ENCODE measurements at places on chromosomes 12 and 14.

GRCh38 chr14:31229638-31230572 is 22.3 kb upstream of the HECTD1 start:
- DNase-seq: peak; percentile 99

DNA sequence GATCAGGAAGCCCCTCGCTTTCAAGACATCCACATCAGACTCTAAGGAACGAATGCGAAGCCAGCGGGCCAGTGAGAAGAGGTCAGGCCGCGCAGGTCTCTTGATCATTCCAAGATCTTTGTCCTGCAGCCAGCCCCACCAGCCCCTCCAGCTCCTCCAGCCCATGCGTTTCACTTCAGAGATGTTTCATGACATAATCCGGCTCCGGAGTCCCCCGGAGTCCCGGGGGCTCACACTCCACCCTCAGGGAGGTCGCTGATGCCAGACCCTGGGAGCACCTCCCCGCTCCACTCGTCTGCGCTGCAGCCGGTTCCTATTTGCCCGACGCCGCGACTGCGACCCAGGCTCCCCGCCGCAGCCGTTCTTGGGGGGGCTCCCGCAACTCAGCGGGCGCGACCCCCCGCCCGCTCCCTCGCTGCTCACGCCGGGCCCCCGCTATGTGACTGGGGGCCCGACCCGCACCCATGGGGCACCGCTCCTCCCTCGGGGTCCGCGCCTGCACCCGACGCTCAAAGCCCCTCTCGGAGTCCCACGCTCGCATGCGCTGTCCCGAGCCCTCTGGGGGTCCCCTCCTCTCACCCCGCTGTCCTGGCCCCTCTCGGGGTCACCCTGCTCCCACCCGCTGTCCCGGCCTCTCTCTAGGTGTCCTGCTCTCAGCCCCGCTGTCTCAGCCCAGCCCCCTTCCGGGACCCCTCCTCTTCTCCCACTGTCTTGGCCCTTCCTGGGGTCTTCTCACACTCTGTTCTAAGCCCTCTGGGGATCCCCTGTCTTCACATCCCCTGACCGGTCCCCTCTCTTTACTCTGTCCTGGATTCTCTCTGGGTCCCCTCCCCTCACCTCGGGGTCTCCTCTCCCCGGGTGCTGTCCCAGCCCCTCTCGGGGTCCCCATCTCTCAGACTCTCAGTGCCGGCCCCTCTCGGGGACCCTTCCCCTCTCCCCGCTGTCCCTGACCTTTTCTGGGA is 1.1 kb downstream of the TAOK3 start:
- DNase-seq: no peak

DNA sequence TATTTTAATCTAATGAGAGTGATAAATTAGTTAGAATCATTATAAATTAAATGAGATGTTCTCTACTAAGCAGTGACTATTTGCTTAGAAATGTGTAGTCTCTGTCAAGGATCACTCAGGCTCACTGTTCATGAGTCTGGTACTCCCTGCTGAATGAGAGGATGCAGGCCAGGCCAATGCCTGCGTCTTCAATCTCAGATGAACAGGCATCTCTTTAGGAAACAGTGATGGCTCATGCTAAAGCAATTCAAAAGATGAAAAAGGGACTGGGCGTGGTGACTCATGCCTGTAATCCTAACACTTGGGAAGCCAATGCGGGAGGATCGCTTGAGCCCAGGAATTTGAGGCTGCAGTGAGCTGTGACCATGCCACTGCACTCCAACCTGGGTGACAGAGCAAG is 106.8 kb downstream of the ZFC3H1 start:
- DNase-seq: no peak

DNA sequence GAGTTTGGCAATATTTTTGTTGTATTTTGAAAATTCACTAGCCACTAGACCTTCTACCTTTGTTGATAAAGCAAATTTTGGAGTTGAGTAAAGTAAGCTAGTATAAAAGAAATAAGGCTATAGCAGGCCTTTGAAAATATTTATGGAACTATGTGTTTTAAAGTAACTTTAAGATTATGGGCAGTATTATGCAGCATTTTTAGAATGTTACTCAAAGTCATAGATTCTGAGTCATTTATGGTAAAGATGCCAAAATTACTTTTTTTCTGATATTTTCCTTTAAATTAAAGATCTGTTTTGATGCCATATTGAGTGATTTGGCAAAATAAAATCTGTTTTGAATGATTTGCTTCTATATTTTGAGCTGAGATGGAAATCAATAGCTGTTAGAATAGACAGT is 57.2 kb downstream of the SYNE2 start:
- DNase-seq: no peak

DNA sequence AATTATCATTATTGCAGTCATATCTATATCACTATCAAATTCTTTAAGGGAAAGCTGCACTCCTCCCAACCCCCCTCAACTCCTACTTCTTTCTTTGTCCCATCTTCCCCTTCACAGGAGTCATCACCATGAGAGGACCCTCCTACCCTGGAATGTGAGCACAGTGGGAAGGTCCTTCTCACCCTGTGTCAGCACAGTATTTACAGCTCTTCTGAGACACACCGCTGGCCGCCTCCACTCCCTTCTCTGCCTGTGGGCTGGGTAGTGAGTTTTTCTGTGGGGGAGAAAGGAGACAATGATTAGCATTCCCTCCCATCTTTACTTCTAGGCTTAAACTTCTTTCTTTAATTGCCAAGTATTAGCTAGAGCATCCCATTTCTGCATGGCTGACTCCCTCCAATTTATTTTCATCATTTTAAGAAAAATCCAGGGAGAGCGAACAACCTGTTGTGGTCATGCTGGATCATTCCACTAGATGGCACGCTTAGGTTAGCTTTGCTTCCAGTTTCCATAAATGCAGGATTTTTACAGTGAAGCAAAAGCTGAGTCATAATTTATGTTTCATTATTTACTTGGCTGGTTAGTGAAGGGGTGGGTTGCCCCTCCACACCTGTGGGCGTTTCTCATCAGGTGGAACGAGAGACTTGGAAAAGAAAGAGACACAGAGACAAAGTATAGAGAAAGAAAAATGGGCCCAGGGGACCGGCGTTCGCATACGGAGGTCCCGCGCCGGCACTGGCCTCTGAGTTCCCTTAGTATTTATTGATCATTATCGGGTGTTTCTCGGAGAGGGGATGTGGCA is 188.5 kb downstream of the ALX1 start:
- peak; percentile 63 for DNase-seq

DNA sequence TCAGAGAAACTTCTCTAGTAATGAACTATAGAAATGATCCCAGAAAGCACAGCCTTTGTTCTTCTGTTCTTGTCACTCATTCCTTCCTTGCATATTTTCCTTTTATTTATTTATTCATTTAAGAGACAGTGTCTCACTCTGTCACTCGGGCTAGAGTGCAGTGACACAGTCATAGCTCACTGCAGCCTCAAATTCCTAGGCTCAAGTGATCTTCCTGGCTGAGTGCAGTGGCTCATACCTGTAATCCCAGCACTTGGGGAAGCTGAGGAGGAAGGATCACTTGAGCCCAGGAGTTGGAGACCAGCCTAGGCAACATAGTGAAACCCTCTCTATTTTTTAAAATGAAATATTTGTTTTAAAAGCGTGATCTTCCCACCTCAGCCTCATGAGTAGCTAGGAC is 11.5 kb downstream of the TECPR2 start:
- no peak for DNase-seq

DNA sequence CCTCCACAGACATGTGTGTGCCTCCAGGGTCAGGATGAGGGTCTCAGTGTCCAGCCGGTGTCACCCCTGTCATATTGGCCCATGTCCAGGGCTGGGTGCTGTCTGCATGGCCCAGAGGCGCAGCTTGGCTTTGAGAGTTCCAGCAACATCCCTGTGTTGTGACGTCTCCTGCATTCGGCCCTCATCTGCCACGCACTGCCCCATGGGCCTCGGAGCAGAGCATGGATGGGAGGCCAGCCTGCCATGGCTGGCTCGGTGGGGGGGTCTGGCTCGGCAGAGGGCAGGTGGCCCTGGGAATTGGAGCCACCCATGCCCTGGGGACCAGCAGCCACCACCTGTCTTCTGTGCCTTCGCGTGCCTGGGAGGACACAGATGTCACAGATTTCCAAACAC is 10.8 kb upstream of the TEX22 start:
- no peak for DNase-seq

GRCh38 chr14:93655078-93655750 is 133.1 kb downstream of the PRIMA1 start:
- DNase-seq: no peak

DNA sequence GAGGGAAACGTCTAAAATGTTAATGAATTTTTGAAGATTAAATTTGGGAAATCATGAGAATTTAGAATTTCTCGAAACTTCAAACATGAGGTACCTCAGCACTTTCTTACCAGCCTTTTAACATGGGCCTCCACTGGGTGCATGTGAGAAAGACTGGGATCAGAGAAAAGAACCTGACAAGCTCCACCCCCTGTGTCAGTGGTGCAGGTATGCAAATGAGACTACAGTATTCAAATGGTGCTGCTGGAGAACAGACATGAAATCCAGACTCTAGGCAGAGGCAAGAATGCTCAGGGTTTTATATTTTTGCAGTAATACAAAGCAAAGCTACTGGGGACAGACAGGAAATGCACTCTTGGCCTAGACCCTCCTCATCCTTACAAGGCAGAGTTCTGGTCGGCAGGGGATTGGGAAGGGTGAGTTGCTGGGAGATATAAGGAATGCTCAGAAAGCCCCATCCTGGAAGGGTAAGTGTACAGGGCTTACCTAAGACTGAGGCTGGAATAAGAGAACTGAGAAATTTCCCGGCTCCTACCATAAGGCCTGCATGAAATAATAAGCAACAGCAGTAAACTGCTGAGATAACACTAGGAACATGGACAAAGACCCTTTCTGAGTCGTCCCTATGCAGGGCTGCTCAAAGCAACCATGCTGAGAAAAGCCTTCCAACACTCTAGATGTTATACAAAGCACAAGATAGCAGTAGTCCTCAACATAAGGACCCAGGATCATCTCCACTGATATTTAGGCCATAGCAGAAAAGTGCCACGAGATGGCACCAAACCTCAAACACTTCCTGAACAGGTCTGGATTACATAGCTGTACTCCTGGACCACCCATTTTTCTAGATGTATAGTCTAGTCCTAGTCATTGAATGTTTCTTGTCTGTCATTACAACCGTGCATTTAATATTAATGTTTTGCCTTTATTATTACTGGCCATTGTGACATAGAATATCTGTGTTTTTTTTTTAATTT is 260.8 kb downstream of the RASSF9 start:
- DNase-seq: peak; percentile 30

- no peak for DNase-seq
These were observed 623.3 kb downstream of the LRFN5 start for GRCh38 chr14:42229976-42230375.

DNA sequence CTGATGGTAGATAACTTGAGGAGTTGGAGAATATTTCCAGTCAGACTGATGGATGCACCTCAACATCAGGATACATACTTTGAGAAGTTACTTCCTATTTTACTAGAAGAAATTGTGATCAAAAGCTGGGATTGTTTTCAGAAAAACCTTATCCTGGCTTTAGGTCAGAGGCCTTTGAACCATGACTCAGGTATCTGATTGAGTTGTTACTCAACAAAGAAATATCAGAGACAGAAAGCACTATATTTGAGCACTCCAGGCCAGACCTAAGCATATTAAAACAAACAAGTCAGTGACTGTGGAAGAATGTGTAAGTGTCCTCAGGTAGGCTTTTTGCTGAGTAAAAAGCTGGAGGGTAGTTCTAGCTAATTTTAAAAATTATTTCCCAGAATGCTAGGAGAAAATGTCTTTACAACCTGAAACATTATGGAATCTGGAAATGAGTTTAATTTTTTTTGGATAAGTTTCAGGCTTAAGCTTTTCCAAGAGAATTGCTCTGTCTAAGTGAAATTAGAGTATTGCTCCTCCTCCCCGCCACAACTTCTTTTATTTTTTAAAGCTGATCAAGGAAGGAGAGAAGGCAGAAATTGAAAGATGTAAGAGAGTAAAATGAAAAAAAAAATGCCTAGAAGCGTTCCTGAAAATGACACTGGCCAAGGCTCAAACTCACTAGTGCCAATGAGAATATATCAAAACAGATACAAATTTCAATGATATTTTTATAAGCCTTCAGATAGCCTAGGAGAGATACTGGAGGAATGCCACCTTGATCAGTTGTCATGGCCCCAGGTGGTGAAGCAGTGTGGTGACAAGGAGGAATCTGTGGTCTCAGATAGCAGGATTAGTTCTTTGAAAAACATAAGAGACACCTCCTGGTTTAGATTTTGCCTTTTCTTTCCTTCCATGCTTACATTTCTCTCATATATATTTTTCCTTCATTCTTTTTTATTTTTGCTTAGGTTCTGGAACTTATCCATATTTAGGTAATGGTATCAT is 790.3 kb downstream of the TMTC2 start:
- no peak for DNase-seq

GRCh38 chr14:24665440-24665991 is 31.5 kb upstream of the GZMB start:
- no peak for DNase-seq

- no peak for DNase-seq
These were observed 121.8 kb upstream of the PLXNC1 start for GRCh38 chr12:94026596-94026995.

- DNase-seq: no peak
These were observed 1008.4 kb upstream of the ATXN7L3B start for GRCh38 chr12:73529231-73529630.

DNA sequence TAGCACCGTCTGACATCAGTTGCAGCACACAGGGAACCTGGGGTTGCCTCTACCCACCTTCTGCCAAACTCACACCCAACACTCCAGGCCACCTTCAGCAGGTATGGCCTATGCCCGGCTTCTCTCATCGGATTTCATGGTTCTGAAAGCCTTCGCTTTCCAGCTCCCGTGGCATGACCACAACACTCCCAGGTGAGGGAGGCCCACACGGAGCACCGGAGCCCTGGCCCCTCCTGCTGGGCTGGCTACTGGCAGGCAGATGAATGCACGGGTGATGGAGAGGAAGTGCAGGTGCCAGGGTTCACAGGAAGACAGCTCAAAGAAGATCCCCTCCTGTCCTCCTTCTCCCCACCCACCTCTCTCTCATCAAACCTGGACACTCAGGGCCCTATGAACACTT is 37.2 kb downstream of the CACNA2D4 start:
- DNase-seq: no peak

DNA sequence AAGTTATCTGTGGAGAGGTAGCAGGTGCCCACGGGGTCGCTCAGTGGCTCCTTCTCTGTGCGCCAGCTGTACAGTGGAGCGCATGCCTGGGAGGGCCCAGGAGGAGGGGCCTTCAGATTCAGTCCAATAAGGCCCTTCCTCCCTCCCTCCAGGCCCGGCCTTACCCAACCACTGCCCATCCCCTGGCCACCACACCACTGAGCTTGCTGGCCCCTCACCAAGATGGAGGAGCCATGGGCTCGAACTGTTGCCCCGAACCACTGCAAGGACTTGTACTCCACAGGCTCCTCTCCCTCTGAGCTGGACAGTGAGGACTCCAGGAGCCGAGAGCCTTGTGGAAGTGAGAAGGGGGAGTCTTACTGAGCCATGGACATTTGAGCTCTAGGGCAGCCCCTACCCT is 9.8 kb downstream of the ITGA5 start:
- DNase-seq: no peak

- DNase-seq: no peak
These were observed 886 bp upstream of the PRICKLE1 start for GRCh38 chr12:42590330-42590934.

DNA sequence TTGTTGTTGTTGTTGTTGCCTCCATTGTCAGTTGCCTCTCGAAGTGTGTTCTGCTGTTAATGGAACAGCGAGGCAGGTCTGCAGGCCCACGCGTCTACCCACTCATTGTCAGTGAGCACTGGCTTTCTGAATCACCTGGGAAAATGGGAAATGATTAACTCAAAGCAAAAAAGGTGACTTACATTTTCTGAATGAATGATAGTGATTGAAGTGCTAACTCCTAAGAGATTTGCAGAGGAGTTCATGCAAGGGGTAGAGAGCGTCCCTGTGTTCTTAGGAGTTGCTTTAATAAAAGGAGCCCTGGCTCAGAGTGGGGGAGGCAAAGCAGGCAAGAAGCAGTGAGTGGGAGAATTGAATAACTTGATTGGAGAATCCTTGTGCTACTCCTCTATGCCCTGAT is 177.6 kb downstream of the CAND1 start:
- DNase-seq: no peak
